RWPE1 (cell line): ENCODE measurements at places on chromosomes 3 and 15.
A peak's percentile ranks its signal among the peaks of the same experiment; 100 is the strongest.

GRCh38 chr3:138594935-138595610, 1.0 kb upstream of the CEP70 start:
- no peak for DNase-seq

- DNase-seq = no peak
Observed at GRCh38 chr3:107368654-107369398, 8.4 kb upstream of the CCDC54 start.

DNA sequence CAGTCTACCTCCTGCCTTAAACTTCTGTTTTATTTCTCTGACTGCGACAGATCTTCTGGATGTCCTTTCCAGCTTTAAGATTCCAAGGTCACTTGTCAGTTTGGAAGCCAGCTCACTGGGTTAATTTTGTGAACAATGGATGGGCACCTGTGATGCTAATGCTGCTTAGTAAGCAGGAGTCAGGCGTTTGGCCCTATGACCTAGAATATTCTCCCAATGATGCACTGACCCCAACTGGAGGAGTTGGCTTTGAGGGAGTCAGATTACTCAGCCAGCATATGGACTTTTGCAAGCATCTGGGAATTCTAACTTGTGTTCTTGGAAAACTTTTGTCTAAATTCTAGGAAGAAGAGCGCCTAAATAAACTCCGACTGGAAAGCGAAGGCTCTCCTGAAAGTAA, 28.1 kb downstream of the HACD3 start:
- no peak for DNase-seq

DNA sequence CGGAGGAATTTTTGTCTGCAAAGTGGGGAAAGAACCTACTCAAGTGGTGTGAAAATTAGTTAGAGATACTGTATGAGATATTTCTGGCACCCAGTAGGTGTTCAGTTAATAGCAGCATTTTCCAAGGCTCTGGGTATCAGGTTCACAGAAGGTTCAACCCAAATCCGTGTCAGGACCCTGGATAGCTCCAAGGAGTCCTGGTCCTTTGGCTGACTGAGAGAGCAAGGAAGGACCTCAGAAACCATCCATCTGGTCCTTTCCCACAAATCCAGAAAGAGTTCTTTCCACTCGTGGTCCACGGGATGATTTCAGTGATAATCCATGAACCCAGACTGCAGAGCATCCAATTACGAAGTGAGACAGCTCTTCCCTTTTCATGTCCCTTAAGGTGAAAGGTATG, 51.4 kb downstream of the SLC6A11 start:
- DNase-seq = peak; percentile 21

DNA sequence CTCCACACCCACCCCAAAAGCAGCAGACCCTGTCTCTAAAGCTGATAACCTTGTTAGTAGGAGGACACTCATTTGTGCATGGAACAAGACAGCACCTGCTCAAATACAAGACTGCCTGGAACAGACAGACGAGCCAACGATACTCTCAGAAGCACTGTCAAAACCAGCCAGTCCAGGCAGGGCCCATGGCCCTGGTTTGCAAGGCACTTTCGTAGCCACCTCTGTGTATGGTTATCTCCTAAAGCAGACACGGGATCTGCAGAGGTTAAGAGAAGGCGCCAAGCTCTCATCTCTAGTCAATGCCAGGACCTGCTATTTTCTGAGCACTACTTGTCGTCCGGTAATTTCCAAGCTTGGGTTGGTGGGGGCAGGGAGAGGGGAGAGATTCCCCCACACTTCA, 10.5 kb downstream of the NTRK3 start:
- no peak for DNase-seq

DNA sequence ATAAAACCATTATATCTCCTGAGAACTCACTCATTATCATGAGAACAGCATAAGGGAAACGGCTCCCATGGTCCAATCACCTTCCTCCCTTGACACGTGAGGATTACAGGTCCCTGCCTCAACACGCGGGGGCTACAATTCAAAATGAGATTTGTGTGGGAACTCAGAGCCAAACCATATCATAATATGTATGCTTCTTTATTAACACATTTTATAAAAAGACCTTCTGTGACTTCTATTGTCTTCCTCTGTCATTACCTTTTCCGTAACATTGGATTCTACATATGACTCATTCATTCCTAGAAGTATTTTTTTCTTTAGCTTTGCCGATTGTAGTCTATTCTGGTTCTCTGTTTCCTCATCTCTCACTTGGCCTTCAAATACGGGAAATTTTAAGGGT, 267.2 kb upstream of the ROBO1 start:
- no peak for DNase-seq

- DNase-seq = no peak
Observed at GRCh38 chr15:96870580-96870979, 540.1 kb downstream of the NR2F2 start.

GRCh38 chr3:174620138-174620537, 239.0 kb upstream of the NAALADL2 start:
- peak; percentile 1 for DNase-seq

DNA sequence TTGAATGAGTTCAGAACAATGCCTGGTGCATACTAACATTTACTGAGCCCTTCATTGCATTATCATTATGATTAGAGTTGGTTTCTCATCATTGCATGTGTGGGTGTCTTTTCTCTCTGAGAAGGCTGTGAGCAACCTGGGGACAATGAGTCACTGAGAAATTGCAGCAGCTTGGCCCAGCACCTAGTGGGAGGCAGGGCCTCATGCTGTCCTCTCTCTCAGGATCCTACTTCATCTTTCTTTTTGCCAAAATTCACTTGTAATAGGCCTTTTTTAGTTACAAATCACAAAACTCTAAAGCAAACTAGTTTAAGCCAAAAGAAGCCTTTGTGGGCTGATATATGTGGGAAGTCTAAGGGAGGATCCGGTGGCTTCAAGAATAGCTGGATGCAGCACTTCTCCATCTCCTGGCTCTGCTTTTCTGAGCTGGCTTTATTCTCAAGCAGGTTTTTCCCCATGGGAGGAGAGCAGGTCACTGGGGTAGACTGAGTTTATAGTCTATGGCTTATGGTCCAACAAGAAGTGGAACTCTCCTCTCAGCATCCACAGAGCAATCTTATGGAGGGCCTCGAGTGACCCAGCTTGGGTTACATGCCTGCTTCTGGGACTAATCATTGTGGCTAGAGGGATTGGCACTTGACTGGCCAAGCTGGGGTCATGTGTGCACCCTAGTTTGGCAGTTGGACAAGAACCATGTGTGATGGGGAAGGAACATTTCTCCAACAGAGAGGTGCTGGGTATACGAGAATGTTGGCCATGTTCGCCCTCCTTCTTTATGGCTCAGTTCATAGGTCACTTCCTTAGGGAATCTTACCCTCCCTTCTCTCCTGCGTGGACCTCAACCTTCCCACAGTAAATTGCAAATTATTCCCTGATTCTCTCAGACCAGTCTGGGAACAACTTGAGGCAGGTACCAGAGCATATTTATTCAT, 8.7 kb upstream of the CAMK1 start:
- DNase-seq = no peak

GRCh38 chr15:73632670-73633058, 525 bp downstream of the NPTN start:
- DNase-seq = no peak

- DNase-seq = peak; percentile 0
Observed at GRCh38 chr3:20930034-20930433, 744.0 kb upstream of the SGO1 start.

GRCh38 chr3:33991673-33992072, 193.2 kb downstream of the PDCD6IP start:
- no peak for DNase-seq

- DNase-seq = no peak
Observed at GRCh38 chr3:177221744-177222143, 24.5 kb upstream of the TBL1XR1 start.

GRCh38 chr15:58185439-58185838, 47.3 kb downstream of the AQP9 start:
- no peak for DNase-seq

GRCh38 chr15:99409097-99409473, 156.7 kb upstream of the MEF2A start:
- DNase-seq = peak; percentile 82

GRCh38 chr3:21041621-21042020, 709.4 kb downstream of the ZNF385D start:
- DNase-seq = peak; percentile 7

- peak; percentile 26 for DNase-seq
Observed at GRCh38 chr3:131326307-131326706, 55.3 kb upstream of the NUDT16 start.

DNA sequence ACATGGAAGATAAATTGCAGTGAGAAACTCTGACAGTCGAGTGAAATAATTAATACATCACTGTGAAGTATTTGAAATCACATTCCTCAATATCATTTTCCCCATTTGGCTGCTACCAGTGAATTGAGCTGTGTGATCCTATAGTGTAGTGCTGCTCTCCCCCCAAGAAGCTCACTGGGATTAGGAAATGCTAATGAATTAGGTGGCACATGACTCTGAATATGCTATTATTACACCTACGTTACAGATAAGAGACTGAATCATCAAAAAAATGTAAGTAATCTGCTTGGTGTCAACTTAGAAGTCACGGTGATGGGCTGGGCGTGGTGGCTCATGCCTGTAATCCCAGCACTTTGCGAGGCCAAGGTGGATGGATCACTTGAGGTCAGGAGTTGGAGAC, 34.7 kb upstream of the SYNM start:
- DNase-seq = no peak

- no peak for DNase-seq
Observed at GRCh38 chr3:72665701-72666446, 182.4 kb downstream of the SHQ1 start.

DNA sequence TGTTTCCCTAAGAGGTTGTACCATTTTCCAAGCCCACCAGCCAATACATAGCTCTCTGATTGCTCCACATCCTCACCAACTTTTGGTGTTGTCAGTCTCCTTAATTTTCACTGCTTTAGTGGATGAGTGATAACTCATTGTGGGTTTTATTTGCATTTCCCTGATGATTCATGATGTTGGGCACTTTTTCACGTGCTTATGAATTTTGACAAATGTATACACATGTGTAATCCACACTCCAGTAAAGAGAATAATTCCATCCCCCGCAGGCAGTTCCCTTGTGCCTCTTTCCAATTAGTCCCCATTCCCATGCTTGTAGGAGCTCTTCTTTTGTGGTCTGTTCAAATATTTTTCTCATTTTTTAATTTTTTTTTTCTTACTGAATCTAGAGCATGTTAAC, 52.4 kb downstream of the ANP32A start:
- DNase-seq = peak; percentile 63

- DNase-seq = no peak
Observed at GRCh38 chr3:194364652-194365434, 4.7 kb downstream of the LRRC15 start.

DNA sequence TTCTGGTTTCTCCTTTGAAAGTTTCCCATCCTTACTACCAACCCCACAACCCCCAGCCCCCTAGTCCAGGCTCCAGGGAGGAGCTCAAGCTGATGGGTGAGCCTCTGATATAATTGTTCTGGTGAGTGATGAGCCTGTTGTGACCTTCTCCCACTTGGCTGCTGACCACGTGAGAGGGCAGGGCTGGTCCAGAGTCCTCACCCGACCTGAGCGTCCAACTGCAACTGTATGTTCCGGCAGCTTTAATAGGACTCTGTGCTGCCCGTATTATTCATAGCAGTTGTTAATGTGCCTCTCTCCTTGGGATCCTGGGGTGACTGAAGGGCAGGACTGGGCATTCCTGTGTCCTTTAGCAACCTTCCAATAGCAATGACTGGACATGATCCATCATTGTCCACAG, 56.2 kb downstream of the B3GNT5 start:
- no peak for DNase-seq

DNA sequence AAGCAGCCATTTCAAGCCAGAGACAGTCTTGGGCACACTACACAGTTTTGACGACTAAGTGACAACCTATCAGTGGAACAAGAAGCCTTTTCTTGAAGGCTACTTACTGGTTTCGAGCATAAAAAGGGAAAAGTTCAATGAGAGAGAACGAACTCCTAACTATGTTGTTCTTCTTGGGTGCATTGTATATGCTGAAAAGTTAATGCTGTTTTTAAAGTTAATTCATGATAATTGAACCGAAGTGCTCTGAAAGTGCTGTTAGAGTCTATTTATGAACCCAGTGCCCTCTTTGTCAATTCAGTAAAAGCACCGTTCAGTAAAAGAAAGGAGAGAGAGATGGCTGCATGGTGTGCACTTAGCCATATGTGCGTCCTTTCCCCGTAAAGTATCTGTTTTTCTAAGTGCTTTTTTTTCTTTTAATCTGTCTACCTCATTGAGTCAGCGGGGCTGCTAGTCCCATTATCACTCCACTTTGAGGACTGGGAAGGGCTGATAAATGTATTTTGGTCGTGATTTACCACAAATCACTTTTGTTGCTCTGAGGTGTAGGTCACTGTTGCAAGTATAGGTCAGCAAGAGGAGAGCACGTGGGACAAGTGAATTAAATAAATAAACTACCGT, 380.7 kb upstream of the GOLIM4 start:
- no peak for DNase-seq

DNA sequence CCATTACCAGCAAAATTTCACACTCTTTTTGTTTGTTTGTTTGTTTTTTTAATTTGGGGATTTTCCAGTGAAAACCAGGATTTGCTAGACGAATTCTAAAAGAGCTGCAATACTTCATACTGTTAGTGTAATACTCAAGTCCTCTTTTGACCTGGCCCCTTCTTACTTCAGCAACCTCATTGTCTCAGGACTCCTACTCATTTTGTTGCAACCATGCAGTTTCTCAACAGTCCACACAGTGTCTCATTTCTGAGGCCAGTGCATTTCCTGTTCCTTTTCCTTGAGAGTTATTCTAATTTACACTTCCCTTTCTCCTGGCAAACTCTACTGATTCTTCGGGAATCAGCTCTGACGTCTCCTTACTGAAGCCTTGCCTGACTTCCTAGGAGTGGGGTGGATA, 35.6 kb downstream of the NSUN3 start:
- DNase-seq = no peak

DNA sequence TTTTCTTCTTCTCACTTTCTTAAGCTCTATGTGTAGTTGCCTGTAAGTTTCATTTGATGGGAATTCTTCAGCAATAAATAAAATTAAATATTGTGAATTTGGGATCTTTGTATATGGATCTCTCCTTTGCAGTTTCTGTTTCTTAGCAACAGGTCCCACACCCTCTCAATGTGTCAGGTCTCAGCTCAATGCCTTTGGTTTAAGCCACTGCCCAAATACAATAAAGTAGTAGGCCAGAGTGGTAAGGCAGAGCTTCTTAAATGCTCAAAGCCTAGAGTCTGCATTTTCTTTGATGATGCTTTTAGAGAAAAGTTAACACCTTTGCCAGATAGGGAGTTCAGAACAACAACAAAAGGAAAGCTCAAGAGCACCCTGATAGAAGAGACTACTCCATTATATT, 343.7 kb downstream of the NSUN3 start:
- no peak for DNase-seq

DNA sequence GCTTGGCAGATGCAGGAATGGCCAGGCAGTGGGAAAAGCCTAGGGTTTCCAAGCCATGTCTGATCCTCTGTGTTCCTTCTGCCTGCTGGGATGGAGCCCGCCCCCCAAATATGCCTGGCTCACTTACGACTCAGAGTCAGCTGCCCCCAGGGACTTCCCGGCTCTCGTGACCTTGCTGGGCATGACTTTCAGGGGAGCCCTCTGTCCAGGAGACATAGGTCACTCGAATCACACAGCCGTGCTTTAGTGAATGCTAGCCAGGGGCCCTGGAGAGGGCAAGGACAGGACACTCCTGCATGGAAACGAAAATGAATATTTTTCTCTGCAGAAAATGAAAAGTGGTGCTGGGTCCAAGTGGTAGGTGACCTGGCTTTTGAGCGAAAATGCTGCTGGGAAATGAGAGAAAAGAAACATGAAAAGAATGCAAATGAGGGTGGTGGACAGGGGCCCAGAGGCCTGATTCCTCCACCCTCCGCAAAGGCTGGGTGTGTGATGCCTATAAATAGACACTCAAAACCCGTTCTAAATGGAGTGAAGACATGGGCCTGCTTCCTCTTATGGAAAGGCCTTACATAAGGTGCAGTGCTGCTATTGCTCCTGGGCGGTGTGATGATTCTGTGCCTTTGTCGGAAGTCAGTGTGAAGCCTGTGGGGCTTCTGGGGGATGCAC, 107.4 kb downstream of the APBA2 start:
- DNase-seq = no peak
